ENCODE measurements at places on chromosomes 13 and 19.

- no peak for DNase-seq
Observed at GRCh38 chr19:20060282-20060681, 17.5 kb upstream of the ZNF90 start.

DNA sequence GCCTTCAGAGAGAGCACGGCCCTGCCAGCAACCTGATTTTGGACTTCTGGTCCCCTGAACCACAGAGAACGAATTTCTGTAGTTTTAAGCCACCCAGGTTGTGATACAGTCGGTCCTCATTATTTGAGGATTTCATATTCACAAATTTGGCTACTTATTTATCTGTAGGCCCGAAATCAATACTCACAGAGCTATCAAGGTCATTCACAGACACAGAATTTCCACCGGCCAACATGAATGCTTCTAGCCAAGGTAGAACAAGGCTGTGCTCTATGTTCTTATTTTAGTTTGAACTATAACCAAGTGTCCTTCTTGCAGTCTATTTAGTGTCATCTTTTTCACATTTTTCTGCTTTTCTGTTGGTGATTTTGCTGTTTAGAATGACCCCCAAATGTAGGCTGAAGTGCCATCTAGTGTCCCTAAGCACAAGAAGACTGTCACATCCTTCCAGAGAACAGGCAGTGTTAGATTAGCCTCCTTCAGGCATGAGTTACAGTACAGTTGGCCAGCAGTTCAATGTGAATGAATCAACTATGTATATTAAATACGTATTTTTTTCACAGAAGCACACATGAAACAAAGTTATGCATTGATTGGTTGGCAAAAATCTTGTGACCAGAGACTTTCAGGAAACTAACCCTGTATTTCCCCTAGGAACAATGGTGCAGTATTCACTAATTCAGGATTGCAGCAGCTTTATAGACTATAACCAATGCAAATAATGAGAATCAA, 63.5 kb downstream of the C13orf42 start:
- DNase-seq = no peak

- DNase-seq = peak; percentile 30
Observed at GRCh38 chr19:34244611-34245299, 9.6 kb upstream of the GARRE1 start.

DNA sequence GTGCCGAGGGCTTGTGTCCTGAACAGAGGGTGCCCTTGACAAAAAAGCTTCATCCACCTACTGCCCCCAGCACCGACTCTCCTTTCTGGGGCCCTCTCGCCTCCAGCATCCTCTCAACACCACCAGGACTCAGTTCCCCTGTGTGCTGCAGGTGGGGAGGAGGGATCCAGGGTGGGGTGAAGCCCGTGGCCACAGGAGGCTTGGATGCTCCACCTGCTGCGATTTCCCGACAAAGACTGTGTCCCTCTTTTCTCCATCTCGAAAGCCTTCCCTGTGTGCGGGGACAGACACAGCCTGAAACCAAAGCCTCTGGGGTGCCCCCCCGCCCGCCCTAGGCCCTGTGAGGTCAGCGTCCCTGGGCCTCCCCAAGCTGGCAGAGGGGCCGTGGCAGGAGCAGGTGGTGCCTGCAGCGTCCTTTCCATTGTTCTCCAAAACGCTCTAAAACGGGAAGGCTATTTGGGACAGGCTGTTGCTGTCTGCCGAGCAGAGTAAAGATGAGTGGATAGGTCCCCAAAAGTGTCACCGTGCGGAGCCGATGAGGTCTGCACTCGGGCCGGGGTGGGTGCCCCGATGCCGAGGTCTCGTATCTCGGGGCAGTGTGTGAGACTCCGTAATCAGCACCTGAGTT, 185.7 kb downstream of the PTPRS start:
- DNase-seq = no peak

- no peak for DNase-seq
Observed at GRCh38 chr19:34057155-34057554, 115.1 kb upstream of the LSM14A start.

DNA sequence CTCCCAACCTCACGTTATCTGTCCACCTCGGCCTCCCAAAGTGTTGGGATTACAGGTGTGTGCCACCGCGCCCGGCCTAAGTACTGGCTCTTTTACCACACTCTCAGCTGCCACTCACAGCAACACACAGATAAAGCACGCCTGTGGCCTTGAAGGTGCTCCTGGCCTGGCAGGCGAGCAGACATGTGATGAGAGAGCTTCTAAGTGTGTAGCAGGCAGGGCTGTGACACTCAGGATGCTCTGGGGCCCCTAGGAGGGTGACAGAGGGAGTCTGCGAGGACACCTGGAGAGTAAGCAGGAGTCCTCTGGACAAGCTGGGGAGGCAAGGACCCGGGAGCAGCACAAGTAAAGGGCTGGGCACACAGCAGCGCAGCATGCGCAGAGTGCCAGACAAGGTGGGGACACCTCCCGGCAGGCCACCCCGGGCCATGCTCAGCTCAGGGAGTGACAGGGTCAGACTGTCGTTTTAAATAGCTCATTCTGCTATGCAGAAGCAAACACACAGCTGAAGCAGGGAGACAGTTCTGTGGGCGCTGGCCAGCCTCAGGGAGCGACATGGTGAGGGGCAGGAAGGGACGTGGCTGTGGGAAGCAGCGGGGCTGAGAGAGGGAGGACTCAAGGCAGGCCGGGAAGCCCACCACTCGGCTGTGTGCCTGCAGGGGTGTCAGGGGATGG, 26.5 kb downstream of the MED26 start:
- no peak for DNase-seq

DNA sequence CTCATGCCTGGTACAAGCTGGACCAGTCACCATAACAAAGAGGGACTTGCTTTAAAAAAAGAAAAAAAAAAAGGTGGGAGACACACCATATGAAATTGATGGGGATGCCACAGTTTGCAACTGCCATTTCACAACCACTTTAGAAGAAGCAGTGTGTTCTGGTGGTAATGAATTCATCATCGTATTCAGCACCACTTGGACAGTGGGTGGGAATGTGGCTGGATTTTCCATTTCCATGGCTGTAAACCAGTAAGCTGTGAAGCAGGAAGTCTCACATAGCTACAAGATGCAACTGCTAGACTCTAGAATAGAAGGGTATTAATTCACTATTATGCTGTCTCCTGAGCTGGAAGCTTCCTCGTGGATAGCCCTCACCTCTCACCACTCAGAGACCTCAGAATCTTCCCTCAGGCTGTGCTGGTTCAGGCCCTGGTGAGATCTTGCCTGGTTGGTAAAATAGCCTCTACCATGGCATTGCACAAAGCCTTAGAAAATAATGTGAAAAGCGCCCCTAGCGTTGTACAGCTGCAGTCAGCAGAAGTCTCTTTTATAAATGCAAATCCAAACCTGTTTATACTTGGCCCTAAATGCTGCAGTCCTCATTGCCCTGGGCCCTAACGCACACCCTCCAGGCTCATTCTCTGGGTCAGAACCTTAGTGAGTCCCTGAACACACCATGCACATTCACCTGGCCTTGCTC, 150.7 kb downstream of the KCTD15 start:
- DNase-seq = no peak

DNA sequence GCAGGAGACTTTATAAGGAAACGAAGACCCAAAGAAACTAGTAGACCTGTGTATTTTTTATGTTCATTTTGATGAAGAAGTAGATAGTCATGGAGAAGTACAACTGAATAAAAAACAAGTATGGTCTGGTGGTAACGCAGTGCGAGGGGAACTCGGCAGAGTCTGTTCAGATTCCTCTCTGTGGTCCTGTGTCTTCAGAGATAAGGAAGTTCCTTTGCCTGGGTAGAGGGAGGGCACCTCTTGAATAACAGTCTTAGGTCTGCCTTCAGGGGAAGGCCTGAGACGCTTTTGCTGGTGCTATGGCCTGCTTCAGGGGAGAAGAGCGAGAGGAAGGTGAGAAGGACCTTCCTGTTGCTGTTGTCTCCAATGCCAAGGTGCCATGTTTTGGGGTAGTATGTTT, 25.9 kb upstream of the SLC46A3 start:
- DNase-seq = no peak

GRCh38 chr19:52297601-52298364, 814 bp downstream of the ZNF480 start:
- DNase-seq = peak; percentile 30

DNA sequence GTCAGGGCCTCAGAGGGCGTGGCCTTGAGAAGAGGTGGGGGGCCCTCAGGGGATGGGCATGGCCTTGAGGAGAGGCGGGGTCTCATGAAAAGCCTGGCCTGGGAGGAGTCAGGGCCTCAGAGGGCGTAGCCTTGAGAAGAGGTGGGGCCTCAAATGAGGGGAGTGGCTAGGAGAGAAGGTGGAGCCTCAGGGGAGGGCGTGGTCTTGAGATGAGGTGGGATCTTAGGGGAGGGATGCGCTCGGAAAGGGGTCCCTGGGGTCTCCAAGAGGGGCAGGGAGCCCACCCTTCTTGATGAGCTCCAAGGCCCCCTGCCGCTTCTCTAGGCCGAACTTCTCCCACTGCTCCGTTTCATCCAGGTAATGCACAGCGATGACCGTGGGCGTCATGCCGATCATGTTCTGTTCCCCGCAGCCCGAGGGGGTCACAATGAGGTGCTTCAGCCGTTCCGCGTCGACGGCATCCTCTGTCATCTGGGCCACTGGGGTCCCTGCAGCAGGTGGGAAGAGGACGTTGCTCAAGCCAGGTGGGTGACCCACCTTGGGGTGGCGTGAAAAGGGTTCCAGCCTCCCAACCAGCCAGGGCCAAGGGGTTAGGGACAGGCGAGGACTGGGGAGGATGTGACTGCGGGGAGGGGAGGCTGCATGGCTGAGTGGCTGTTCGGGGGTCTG, 24.3 kb upstream of the TNFSF14 start:
- no peak for DNase-seq

- DNase-seq = peak; percentile 76
Observed at GRCh38 chr19:15280915-15281683, 48.9 kb upstream of the EPHX3 start.

DNA sequence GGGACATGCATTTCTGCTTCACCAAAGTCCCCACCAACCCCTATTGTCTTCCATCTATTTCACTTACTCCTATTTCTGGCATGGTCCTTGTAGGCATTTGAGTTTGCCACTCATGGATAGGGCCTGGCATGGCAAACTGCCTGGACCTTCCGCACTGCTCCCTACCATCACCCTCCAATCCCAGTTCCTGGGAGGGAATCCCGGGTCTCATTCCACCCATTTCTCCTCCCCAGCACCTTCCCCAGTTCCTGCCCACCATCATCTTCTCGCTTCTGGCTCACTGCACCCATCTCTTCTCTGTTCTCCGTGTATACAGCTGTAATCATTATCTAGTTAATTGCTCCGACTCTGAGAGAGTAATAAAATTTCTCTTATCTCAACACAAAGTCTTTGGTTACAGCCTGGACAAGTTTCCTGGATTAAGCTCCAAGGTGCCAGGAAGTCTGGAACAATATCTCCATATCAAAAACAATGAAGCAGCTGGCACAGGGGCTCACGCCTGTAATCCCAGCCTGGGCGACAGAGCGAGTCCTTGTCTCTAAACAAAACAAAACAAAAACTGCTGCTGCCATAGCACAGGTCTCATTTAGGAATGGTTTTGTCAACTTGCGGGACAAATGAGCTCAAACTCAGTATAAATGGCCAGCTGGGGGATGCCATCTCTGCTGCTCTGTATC, 17.0 kb upstream of the COX7A1 start:
- peak; percentile 77 for DNase-seq

DNA sequence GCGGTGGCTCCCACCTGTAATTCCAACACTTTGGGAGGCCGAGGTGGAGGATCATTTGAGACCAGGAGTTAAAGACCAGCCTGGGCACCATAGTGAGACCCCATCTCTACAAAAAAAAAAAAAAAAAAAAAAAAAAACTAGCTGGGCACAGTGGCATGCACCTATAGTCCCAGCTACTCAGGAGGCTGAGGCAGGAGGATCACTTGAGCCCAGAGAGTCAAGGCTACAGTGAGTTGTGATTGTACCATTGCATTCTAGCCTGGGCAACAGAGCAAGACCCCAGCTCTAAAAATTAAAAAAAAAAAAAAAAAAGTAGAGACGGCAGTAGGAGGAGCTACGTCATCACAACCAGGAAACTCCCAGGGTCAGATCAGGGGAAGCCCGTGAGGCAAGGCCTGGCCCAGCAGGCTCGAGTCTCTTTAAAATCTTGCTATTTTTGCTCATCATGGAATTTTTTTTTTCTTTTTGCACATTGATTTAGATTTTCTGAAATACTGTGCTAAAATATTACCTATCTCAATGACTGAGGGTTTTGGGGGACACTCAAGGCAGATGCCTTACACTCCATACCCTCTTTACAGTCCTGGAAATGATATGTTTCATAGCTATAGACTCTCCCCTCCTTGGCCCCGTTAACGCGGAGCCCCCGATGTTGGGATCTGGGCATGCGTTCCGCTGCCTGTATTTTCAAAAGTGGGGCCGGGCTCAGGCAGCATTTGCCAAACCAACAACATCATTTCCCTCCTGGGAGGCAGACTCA, 44.4 kb upstream of the USE1 start:
- DNase-seq = no peak

DNA sequence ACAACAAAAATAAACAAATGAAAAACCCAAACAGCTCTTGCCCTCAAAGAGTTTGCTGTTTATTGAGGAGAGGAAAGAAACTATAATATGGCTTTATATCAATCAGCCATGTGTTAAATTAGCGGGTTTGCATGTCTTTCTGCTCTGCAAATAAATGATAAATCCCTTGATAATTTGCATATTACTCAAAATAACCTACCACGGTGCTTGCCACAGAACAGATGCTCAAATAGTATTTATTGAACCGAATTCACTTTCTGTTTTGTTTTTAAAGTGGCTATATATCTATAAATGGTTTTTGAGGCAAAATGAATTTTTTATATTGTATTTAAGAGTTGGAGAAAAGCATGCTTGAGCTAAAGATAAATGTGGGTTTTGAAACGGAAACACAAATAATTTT, 428.1 kb downstream of the ITGBL1 start:
- no peak for DNase-seq

DNA sequence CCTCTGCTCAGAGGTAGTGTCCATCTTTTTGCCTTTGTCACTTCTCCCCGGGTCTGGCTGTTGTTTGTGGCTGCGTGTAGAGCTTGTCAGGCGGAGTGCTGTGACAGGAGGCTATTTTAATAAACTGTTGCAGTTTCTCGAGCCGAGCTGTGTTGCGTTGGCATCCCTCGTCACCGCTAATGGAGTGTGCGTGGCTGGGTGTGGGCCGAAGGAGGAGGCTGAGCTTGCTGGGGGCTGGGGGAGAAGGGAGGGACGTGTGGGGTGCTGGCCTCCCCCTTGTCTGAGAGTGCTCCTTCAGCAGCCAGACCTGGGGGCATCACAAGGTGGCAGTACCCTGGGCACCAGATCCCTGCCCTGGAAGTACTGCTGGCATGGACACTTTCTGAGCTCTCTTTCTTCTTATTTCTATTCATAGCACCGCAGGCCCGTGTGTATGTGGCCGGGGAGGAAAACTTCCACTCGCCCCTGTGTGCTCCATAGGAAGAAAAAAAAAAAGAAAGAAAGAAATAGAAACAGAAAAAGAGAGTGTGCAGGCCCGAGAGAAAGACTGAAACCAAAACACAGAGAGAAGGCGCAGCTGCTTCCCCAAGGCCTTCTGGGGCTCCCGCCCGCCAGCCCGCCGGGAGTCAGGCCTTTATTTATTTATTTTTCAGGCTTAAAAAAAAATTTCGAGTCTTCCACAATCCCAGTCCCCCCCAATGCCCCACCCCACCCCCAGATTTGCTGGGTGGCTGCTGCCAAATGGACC, 27.0 kb downstream of the NFIX start:
- no peak for DNase-seq
